RPMI8226 (cell line): ENCODE measurements at places on chromosomes 1 and 21.
A peak's percentile ranks its signal among the peaks of the same experiment; 100 is the strongest.

GRCh38 chr1:217911908-217912307 lies 280.8 kb downstream of the SPATA17 start:
- peak; percentile 5 for DNase-seq

- no peak for DNase-seq
Observed at GRCh38 chr1:83109692-83110091, 889.2 kb downstream of the TTLL7 start.

DNA sequence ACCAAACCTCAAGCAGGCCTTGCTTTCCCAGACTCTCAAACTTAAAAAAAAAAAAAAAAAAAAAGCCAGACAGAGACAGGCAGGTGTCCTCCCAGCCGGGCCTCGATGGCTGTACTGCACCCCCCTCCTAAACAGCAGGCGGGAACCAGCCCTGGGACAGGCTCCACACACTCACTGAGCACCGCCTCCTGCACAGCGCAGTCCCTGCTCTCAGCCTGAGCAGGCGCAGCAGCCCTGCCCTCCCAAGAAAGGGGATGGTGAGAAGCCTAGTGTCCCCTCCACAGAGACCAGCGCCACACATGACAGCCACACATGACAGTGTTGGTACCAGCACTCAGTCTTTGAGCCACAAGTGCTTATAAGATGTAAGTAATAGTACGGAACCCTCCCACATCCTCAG lies 11.9 kb downstream of the MX2 start:
- no peak for DNase-seq

GRCh38 chr1:154547105-154547732 lies 11.2 kb downstream of the UBE2Q1 start:
- no peak for DNase-seq

GRCh38 chr1:173280899-173281660 lies 73.9 kb upstream of the TNFSF4 start:
- no peak for DNase-seq

- DNase-seq: no peak
Observed at GRCh38 chr1:228305721-228306152, 97.9 kb downstream of the OBSCN start.

DNA sequence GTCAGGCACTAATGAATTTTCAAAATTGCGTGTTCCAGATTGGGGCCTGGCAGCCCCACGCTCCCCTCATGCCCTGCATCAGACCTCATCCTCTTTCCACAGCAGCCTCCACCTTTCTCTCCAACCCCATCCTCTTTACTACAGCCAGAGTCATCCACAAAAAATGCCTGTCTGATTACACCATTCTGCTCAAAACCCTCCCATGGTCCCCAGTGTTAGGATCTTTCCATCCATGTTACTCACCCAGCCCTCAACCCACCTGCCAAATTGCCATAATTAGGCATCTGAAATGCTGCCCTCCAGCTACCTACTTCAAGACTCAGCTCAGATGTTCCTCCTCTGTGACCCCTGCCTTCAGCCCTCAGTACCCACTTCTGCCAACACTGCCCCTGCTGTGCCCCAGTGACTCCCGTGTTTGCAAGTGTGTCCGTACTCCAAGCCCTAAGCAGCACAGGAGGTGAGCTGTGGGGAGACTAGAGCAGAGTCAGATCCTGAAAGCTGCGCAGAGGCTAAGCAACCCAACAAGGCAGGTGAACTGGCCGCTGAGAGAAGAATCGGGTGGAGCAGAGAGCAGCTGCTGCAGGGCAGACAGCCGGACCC lies 715 bp upstream of the ARTN start:
- DNase-seq: no peak

DNA sequence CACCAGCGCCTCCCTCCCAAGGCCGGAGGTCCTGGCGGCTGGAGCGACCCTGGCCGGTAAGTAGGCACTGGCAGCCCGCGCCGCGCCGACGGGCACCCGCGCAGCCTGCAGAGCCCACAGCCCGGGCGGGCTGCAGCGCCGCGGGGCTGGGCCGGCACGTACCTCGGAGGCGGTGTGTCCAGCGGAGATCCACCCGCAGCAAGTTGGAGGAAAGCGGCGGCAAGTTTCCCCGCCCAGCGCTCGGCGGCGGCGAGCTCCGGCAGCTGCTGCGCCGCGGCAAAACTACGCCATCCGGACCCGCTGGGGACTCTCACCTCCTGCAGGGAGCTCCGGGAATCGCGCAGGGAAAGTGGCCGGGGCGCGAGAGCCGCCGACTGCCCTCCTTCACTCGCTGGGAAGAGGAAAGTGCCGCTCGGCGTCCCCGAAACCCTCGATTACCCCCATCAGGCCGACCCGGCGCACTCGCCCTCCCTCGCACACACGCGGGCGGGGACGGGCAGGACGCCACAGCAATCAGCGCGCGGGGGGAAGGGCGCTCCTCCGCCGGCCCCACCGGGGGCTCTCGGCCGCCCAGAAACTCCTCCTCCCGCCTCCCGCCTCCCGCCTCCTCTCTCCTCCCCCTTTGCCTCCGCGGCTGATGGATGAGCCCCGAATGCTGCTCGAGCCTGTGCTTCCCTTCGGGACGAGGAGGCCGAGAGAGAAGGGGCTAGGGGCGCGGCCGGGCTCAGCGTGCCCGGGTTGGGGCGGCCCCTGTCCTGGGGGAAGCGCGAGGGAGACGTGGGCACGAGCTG lies at the start of gene TGFBR3:
Gene TGFBR3 (minus strand): TSS at position 436 of the 791 bp plus-strand sequence. CDS start 24,620 bp downstream, outside the sequence.
- peak; percentile 75 for DNase-seq

GRCh38 chr1:204258213-204259115 lies 44.7 kb upstream of the GOLT1A start:
- DNase-seq: peak; percentile 51

GRCh38 chr1:224368409-224368808 lies 11.7 kb downstream of the CNIH4 start:
- DNase-seq: no peak

DNA sequence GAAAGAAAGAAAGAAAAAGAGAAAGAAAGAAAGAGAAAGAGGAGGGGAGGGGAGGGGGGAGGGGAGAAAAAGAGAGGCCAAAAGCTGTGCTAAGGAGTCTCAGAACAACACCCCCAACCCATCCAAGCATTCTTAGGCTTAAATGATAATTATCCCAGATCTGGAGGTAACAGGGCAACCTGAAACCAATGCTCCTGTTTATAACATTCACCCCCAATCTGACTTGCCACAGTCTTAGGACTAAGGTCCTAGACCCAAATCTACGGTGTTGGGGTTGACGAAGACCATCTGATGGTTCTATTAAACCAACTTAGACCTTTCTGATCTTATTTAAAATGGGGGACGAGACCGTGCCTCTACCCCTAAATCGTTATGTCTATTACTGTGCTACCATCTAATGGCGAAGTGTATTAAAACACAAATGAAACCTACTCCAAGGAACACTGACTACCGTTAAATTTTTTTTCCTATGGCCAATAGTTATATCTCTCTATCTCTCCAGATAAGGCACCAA lies 119.3 kb upstream of the CDC42BPA start:
- no peak for DNase-seq

GRCh38 chr1:157247005-157247763 lies 109.0 kb upstream of the ETV3 start:
- DNase-seq: no peak

GRCh38 chr1:64790832-64791487 lies 46.1 kb downstream of the RAVER2 start:
- DNase-seq: no peak

DNA sequence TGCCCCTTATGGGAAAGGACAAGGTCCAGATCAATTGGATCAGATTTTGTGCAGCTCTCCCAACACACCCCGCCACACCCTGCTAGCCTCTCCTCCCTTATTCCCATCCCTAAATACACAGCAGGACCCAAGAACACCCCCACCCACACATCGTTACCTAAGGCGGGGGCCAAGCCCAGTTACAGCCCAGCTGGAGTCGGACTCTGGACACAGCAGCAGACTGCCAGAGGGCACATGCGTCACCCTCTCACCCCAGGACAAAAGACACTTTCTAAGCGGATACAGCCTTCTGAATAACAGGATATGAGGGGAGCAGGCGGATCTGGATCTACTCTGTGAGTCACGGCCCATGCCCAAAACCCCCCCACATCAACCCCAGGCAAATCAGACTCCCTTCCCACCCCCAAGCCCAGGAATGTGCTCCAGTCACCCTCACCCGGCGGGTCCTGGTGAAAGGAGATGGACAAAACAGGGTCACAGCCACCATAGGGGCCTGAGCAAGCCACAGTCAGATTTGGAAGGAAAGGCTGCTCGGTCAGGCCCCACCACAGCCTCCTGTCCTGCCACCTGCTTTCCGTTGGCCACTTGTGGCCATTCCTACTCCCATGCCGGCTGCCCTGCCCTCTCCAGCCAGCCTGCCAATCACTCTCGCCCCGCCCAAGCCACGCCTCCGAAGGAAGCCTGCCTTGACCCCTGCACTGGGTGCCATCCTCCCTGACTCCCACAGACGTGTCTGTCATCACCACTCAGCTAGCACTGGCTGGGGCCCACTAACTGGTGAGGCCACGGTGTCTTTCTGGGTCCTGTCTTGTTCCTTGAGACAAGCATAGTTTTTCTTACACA lies 4.0 kb downstream of the S100A16 start:
- DNase-seq: no peak

- DNase-seq: no peak
Observed at GRCh38 chr1:185674201-185674600, 60.0 kb upstream of the HMCN1 start.

DNA sequence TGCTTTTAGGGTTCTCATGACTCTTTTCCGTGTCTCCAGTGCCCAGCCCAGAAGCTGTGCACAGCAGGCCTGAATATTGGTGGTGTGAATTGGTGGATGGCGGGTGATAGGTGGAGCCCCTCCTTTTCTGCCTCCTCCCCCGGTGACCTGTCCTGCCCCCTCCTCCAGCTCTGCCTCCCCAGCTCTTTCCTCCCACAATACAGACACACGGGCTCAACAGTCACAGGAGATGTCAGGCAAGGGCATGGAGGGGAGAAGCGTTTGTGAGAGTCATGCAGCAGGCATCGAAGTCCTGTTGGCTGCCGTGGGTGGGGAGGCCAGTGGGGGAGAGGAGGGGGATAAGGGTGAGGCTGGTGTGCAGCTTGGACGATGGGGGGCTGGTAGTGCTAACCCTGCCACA lies 17.3 kb upstream of the TTC4 start:
- no peak for DNase-seq

GRCh38 chr1:12617901-12618660 lies at the start of gene DHRS3:
Gene DHRS3 (minus strand): TSS chr1:12618210. CDS start chr1:12617348, 862 bp downstream.
- DNase-seq: peak; percentile 87

GRCh38 chr1:109488201-109488600 lies 4.5 kb downstream of the ATXN7L2 start:
- no peak for DNase-seq

- DNase-seq: no peak
Observed at GRCh38 chr1:6126028-6126427, 54.1 kb downstream of the CHD5 start.
